Calu3 (cell line): ENCODE measurements at places on chromosomes 2 and 18.
A peak's percentile ranks its signal among the peaks of the same experiment; 100 is the strongest.

- no peaks in the 10 kb centered on the region for H3K36me3 ChIP-seq
- H3K27ac ChIP-seq, result no peak overlapping the region
- no peak for DNase-seq
- H3K4me1 ChIP-seq, result no peaks in the 10 kb centered on the region
- H3K27me3 ChIP-seq, result peaks cover 99% of the 10 kb centered on the region
Observed at GRCh38 chr2:237352279-237352845, 61.6 kb downstream of the COL6A3 start.

- no peak for DNase-seq
- no peak overlapping the region for H3K4me3 ChIP-seq
- no peak overlapping the region for H3K27ac ChIP-seq
- H3K36me3 ChIP-seq, result no peaks in the 10 kb centered on the region
- no peaks in the 10 kb centered on the region for H3K27me3 ChIP-seq
Observed at GRCh38 chr2:199308567-199308966, 149.2 kb downstream of the SATB2 start.

GRCh38 chr2:20150806-20151571 lies 73.9 kb downstream of the SDC1 start:
- no peaks in the 10 kb centered on the region for H3K27me3 ChIP-seq
- no peaks in the 10 kb centered on the region for H3K36me3 ChIP-seq
- no peak overlapping the region for H3K27ac ChIP-seq
- peaks cover 35% of the 10 kb centered on the region for H3K4me1 ChIP-seq
- no peak overlapping the region for H3K4me3 ChIP-seq
- no peak for DNase-seq

- H3K4me1 ChIP-seq, result no peaks in the 10 kb centered on the region
- DNase-seq, result no peak
- no peak overlapping the region for H3K27ac ChIP-seq
- peaks cover 17% of the 10 kb centered on the region for H3K36me3 ChIP-seq
Observed at GRCh38 chr2:98825404-98825803, 94.5 kb upstream of the MGAT4A start.

DNA sequence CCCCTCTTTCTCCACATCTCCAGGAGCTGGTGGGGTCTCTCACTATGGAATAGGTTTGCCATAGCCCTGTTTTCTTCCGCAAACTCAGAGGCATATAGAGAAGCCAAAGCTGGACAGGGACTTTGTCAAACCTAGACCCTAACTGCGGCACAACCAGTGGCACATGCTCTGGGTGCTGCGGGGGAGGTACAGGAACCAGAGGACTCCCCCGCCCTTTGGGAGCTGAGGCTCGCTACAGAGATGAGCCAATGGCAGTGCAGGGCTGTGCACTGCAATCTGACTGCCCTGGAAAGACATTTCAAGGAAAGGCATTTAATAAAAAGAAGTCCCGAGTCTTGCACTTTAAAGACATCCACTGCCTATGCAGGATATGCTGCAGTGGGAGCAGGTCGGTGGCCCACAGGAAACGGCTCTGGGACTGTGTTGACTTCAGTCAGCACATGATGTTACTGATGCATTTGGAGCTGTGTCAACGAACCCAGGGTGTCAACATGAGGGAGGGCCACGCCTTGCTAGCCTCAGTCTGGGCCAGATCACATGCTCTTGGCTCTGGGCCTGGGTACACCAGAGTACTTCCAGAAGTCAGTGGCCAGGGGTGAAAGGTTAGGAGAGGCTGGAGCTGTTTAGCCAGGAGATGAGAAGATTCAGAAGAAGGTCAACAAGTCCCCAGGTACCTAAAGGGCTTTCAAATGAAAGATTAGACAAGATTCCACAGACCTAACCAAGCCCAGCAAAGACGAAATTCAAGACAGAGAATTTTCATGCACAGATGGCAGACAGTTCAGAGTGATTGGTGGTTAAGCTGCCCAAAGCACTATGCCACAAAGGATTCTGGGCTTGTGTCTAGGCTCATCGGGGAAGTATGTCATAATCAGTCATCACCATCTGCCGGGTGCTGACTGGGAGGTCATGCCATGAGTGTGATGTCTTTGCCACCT lies 8.2 kb downstream of the SLC35F6 start:
- peaks cover 44% of the 10 kb centered on the region for H3K36me3 ChIP-seq
- no peaks in the 10 kb centered on the region for H3K27me3 ChIP-seq
- no peak overlapping the region for H3K4me3 ChIP-seq
- H3K4me1 ChIP-seq, result peaks cover 33% of the 10 kb centered on the region

DNA sequence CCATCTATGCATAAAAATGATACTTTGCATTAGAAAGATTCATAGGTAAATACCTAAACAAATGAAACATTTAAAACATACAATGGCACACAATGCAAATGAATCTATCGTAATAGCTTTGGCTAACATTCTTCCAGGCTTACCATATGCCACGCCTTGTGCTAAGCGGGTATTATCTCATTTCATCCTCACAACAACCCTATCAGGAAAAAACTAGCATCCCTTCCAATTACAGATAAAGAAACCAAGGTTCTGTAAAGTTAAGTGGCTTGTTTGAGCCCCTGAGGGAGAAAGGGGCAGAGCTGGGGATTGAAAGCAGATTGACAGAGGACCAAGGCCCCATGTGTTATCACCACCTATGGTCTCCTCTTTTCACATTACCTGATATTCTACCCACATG lies 145.4 kb upstream of the ETAA1 start:
- H3K4me1 ChIP-seq, result peaks cover 10% of the 10 kb centered on the region
- no peak for DNase-seq
- no peak overlapping the region for H3K4me3 ChIP-seq
- H3K27me3 ChIP-seq, result no peaks in the 10 kb centered on the region
- no peak overlapping the region for H3K27ac ChIP-seq
- H3K36me3 ChIP-seq, result no peaks in the 10 kb centered on the region

DNA sequence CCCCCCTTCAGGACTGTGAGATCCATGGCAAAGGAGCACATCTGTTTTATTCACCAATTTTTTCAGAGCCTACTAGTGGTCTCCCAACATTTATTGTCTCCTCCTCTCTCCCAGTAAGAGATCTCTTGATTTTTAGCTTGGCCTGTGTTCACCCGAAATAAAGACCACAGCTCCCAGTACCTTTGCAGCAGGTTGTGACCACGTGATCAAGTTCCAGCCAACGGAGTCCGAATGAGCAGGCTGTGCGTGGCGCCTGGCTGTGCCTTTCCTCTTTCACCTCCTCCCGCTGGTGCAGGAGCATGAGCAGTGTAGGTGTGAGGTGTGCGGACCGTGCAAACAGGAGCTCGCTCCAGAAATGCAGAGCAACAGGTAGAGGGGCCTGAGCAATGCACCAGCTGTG lies 143.6 kb upstream of the GLI2 start:
- H3K36me3 ChIP-seq, result no peaks in the 10 kb centered on the region
- H3K4me1 ChIP-seq, result peaks cover 7% of the 10 kb centered on the region
- H3K27ac ChIP-seq, result no peak overlapping the region
- H3K4me3 ChIP-seq, result no peak overlapping the region

- no peak overlapping the region for H3K4me3 ChIP-seq
- no peak for DNase-seq
- no peaks in the 10 kb centered on the region for H3K36me3 ChIP-seq
- no peaks in the 10 kb centered on the region for H3K27me3 ChIP-seq
Observed at GRCh38 chr2:19138264-19138825, 220.1 kb downstream of the OSR1 start.

GRCh38 chr2:11642972-11643371 lies 27.0 kb downstream of the NTSR2 start:
- H3K27ac ChIP-seq, result no peak overlapping the region
- H3K36me3 ChIP-seq, result no peaks in the 10 kb centered on the region
- H3K4me1 ChIP-seq, result no peaks in the 10 kb centered on the region

- H3K4me1 ChIP-seq, result peaks cover 80% of the 10 kb centered on the region
- H3K36me3 ChIP-seq, result peaks cover 55% of the 10 kb centered on the region
- H3K27me3 ChIP-seq, result no peaks in the 10 kb centered on the region
- peak overlapping the region; percentile 36 for H3K4me3 ChIP-seq
- peak; percentile 73 for DNase-seq
Observed at GRCh38 chr2:157838442-157839161, 37.5 kb downstream of the ACVR1 start.

DNA sequence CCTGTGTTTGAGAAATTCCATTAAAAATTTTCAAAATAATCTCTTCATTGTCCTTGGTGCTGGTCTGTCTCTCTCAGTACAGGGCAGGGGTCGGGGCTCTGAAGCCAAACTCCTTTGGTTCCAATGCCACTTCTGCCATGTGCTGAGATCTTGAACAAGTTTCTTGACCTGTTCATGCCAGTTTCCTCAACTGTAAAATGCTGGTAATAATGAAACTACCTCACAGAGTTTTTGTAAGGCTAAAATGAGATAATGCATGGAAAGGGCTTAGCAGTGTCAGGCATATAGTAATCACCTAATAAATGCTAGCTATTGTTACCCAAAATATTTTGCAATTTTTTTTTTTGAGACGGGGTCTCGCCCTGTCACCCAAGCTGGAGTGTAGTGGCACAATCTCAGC lies 16.9 kb upstream of the MREG start:
- no peak overlapping the region for H3K27ac ChIP-seq
- peaks cover 15% of the 10 kb centered on the region for H3K36me3 ChIP-seq
- H3K4me3 ChIP-seq, result no peak overlapping the region
- peaks cover 7% of the 10 kb centered on the region for H3K4me1 ChIP-seq
- no peaks in the 10 kb centered on the region for H3K27me3 ChIP-seq

DNA sequence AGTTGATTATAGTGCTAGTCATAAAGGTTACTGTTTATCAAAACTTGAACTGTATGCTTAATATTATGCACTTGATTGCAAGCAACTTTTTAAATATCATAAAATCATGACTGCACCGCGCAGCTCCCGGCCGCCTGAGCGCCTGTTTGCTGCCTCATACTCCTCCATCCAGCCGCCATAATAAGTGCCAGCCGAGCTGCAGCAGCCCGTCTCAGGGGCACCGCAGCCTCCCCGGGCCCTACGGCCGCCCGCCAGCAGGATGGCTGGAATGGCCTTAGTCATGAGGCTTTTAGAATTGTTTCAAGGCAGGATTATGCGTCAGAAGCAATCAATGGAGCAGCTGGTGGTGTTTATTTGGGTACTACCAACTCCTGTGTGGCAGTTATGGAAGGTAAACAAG lies 337.2 kb downstream of the PAX3 start:
- H3K27me3 ChIP-seq, result no peaks in the 10 kb centered on the region
- H3K27ac ChIP-seq, result no peak overlapping the region
- H3K4me3 ChIP-seq, result no peak overlapping the region
- no peak for DNase-seq
- H3K4me1 ChIP-seq, result no peaks in the 10 kb centered on the region

- no peaks in the 10 kb centered on the region for H3K27me3 ChIP-seq
- no peaks in the 10 kb centered on the region for H3K36me3 ChIP-seq
- no peak overlapping the region for H3K27ac ChIP-seq
- DNase-seq, result no peak
- no peak overlapping the region for H3K4me3 ChIP-seq
- no peaks in the 10 kb centered on the region for H3K4me1 ChIP-seq
Observed at GRCh38 chr2:51673628-51674027, 641.7 kb upstream of the NRXN1 start.

DNA sequence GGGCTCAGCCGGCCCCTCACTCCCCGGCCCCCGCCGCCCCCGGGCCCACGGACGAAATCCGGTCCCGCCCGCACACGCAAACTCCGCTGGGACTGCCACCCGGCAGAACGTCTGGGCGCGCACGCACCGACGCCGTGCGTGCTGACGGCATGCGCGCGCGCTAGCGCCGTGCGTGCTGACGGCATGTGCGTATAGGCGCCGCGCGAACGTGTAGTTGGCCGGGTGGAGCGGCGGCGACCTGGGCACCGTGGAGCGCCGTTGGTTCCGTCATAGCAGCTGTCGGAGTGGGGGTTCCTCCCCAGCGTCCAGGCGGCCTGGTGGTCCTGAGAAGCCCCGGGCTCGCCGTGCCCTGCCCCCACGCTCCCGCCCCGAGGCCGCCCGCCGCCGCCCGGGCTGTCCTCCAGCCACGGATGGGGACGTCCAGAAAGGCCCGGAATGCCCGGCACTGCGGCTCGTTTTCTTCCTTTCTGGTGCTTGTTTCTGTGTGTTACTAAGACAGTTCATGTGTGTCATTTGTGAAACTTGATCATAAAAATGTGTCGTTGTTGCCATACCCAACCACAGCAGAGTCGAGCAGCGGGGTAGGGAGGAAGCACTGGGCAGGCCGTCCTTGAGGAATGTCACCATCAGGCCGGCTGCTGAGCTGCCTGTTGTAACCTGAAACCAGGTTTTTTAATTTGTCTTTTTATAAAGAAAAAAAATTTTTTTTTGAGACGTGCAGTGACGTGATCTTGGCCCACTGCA lies at the start of gene TXNL4A:
TXNL4A (minus strand) TSS at position 113 of the 744 bp plus-strand sequence. CDS start 171 bp downstream, outside the sequence.
- peak within 1 kb of the TSS; percentile 73 for H3K4me3 ChIP-seq
- DNase-seq, result peak; percentile 74
- H3K4me1 ChIP-seq, result peaks cover 6% of the 10 kb centered on the region
- peaks cover 34% of the 10 kb centered on the region for H3K36me3 ChIP-seq
- no peaks in the 10 kb centered on the region for H3K27me3 ChIP-seq

- H3K27me3 ChIP-seq, result peaks cover 59% of the 10 kb centered on the region
- H3K27ac ChIP-seq, result no peak overlapping the region
- no peaks in the 10 kb centered on the region for H3K36me3 ChIP-seq
- DNase-seq, result no peak
- no peak overlapping the region for H3K4me3 ChIP-seq
Observed at GRCh38 chr2:68714866-68715265, 19.7 kb upstream of the ARHGAP25 start.

DNA sequence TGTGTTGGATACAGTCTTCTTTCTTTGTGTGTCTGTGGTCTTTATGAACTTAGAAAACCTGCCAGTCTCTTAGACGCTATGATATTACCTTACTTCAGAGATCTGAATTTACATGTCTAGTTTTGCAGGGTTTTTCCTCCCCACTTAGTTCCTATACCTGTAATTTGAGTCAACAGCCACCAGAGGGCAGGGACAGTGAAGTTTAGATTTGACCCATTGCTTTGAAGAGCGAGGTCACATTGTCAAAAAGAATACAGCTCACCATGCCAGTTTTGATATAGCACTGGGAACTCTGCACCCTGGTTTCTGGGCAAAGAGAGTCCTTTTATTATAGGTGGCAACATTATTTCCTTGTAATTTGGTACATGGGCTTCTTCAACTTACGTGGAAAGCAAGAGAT lies 102.3 kb downstream of the MAPK4 start:
- H3K4me3 ChIP-seq, result no peak overlapping the region
- H3K36me3 ChIP-seq, result no peaks in the 10 kb centered on the region
- DNase-seq, result no peak
- peaks cover 90% of the 10 kb centered on the region for H3K27me3 ChIP-seq

DNA sequence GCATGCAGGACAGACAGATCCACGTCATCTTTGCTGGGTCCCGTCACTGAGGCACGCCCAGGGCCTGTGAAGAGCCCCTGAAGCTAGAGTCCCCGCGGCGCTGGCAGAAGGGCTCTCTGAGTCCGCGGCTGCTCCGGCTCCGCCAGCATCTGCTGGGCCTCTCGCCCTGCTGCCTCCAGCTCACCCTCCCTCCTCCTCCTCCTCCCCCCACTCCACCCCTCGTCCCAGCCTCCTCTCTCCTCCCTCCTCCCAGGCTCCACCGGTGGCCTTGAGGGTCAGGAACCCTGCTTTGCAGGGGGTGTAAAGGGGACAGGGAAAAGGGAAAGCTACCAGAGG lies at the start of gene TNS1:
TNS1 (minus strand) TSS at position 151 of the 336 bp plus-strand sequence; CDS start at position 28, 123 bp downstream.
- H3K27me3 ChIP-seq, result peaks cover 91% of the 10 kb centered on the region
- no peak within 1 kb of the TSS for H3K4me3 ChIP-seq
- H3K27ac ChIP-seq, result no peak within 1 kb of the TSS
